ENCODE measurements at places on chromosomes 3 and 15.

DNA sequence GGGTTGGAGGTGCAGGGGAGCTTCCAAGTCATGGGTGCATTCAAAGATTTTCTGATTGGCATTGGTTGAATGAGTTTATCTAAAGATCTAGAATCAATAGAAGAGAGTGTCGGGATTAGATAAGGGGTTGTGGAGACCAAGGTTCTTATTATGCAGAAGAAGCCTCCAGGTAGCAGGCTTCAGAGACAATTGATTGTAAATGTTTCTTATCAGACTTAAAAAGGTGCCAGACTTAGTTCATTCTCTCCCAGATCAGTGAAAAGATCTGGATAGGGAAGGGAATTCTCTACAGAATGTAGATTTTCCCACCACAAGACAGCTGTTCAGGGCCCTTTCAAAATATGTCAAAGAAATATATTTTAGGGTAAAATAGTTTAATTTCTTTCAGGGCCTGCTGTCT lies 129.5 kb downstream of the LIPC start:
- no peak for DNase-seq

DNA sequence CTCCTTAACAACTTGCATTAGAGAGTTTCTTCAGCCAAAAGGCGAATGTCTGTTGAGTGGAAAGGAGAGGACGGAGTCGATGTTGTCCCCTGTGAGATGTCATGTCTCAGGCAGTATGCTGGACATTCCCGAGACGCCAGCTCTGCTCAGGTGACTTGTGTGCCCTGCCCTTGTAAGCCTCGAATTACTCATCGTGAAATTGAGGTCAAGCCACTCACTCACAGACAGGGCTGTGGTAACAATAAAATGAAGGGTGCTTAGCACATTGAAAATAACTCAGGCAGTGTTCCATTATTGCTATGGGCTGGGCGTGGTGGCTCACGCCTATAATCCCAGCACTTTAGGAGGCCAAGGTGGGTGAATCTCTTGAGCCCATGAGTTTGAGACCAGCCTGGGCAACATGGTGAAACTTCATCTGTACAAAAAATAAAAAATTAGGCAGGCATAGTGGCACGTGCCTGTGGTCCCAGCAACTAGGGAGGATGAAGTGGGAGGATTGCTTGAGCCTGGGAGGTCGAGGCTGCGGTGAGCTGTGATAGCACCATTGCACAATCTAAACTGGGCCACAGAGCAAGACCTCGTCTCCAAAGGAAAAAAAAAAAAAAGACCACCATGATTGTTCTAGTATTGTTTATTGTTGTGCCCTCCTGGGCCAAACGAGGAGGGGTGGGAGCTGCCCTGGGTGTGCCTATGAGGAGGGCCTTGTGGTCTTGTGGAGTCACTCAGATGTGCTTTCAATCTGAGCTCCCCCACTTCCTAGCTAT lies 214.4 kb downstream of the THSD4 start:
- DNase-seq = no peak

DNA sequence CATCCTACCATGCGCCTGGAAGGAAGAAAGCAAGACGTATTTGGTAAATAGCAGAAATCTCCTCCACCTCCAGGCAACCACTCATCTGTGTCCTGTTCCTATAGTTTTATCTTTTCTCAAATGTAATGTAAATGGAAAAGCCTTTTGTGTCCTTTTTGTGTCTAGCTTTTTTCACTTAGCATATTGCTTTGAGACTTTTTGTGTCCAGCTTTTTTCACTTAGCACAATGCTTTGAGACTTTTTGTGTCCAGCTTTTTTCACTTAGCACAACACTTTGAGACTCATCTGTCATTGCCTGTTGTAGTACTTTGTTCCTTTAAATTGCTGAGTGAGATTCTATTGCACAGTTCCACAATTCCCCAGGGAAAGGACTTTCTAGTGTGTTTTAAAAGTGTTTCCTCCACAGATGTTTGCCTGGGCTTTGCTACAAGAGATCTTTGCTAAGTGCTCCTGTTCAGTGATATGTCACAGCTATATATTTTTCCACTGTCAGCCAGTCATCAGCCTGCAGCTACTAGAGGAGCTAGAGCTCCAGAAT lies 27.9 kb upstream of the MUC13 start:
- no peak for DNase-seq

DNA sequence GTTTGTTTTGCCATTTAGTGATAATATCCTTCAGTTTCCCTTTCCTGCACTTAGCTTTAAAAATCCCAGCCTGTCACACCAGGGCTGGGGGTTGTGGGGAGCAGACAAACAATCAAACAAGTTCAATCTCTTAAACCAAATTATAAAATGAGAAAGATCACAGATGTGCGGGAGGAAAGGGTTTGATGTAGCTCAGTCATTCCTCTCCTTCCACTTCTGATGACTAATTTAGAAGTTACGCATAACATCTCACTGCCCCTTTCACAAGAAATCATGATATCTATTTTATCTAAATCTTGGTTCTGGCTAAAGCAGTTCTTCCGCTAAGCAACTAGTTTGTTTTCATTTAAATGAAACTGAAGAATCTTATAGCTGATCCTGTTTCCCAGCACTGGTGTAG lies 34.1 kb upstream of the ATG7 start:
- DNase-seq = no peak

GRCh38 chr15:89375093-89376005 lies 40.7 kb upstream of the POLG start:
- no peak for DNase-seq

GRCh38 chr15:62935300-62936081 lies 107.1 kb upstream of the TPM1 start:
- no peak for DNase-seq

DNA sequence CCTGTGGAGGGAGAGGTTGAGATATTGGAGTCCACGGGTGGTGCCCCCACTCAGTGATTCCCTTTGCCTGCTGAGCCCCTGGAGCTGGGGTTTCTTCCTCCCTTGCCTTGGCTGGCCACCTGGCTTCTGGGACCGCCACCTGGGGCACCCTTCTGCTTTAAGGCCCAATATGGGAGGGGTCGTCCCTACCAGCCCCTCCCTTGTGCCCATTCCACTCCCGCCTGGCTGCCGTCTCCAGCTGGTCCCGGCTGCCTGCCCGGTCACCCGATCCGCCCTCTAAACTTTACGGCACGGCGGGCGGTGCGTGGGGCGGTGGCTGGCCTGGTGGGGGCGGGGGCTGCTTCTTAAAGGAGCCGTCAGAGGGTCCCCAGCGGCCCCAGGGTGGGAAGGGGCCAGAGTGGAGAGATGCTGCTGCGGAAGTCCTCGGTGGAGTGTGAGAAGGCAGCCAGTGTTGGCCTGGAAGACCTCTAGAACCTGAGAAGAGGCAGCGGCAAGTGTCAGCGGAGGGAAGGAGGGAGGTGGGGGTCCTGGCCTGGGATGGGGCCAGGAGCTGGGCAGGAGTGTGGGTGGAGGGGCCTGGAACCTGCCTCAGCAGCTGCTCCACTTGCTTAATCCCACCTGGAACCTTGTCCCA lies 1.6 kb upstream of the SEMA3B start:
- no peak for DNase-seq

DNA sequence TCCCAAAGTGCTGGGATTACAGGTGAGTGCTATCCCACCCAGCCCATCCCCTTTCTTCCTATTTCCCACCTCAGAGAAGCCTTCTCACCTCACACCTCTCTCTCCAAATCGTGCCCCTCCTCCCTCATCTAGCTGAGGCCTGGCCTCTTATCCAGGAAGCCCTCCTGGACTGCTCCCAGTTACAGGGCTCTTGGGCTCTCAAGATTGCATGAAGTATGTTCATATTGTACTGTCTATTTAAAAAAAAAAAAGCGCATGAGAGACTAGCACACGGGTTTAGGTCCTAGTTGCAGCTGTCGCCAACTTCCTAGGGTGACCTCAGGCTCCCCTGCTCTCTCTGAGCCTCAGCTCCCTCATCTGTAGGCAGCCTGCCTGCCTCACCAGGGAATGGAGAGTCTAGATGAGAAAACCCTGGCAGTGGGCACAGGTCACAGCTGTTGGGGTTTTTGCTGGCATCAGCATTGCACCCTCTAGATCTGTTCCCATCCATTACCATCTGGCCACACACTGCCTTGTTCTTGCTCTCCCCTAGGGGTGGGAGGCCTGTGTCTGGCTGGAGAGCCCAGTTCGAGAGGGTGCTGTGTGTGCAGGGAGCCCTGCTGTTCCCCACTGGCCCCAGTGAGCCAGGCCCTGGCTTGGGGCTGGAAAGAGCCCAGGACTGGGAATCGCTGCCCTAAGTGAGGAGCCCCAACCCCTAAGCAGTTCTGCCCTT lies 24.2 kb upstream of the C15orf39 start:
- DNase-seq = no peak

GRCh38 chr15:40365016-40365415 lies 7.0 kb downstream of the DISP2 start:
- no peak for DNase-seq

GRCh38 chr15:31402511-31403056 lies 75.9 kb downstream of the KLF13 start:
- no peak for DNase-seq

- no peak for DNase-seq
Measured at GRCh38 chr3:25037049-25037547, 391.0 kb upstream of the RARB start.

- DNase-seq = no peak
Measured at GRCh38 chr15:59420108-59420507, 17.9 kb upstream of the FAM81A start.

- DNase-seq = peak; percentile 38
Measured at GRCh38 chr3:58630076-58630709, 36.4 kb downstream of the FAM3D start.

DNA sequence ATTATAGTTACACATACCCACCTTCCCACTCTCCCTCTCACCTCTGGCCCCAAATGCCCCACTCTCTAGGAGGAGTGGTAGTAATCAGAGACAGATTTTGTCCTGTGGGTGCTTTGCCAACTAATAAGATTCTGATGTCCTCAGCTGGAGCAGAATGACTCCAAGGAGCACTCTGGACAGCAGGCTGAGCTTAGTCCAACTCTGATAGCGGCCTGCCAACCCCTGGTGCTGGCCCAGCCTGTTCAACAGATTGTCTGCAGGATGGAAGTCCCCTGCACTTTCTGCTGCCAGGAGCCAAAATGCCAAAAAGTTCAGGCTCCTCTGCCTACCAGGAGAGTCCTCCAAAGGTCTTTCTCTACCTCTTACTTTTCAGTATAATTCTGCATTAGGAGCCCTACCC lies 160.5 kb upstream of the UMPS start:
- DNase-seq = no peak

DNA sequence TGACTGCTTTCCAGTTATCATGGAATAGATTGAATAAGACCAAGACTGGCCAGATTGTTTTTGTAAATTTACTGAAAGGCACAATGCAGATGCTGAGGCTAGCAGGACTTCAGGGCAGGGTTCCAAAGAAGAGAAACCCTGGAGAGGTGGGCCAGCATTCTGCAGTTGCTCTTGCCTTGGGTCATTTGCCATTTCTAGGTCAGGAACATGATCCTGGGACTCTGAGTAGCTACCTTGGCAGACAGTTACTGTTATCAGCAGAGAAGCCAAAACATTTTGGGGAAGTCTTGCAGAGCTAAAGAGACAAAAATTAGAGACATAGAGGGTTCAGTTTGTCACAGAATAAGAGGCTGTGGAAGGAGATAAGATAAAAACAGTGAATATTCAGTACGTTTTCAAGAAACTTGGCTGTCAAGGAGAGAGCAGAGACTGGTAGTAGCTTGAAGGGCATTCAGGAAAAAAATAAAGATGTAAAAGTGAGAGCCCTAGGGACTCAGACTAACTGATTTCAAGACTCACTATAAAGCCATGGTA lies 46.8 kb upstream of the MYRIP start:
- no peak for DNase-seq

DNA sequence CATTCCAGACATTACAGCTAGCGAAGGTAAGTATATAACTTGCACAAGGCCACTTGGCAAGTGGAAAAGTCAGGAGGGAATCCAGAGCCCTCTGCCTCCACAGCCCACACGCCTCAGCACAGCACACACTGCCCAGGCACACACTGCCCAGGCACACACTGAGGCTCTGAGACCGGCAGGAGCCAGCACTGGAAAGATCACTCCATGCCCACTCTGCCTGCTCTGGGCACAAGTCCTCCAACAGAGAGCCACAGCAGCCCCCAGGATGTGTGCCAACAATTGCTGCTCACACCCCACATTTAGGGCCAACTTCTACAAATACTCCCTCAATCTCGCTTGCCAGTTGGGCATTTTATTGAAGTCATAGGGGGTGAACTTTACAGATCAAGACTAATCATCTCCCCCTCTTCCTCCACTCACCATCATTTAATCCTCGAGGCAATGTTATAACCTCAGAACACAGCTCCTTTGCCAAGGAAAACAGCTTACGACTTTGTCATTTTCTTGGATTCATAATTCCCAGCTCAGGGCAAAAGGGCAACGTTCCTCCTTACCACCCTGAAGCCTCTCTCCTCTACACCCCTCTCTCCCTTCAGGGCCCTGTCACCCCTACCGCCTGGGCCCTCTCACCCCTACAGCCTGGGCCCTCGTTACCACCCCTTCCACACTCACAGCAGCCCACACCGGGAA lies 53.0 kb upstream of the TPM1 start:
- DNase-seq = no peak

DNA sequence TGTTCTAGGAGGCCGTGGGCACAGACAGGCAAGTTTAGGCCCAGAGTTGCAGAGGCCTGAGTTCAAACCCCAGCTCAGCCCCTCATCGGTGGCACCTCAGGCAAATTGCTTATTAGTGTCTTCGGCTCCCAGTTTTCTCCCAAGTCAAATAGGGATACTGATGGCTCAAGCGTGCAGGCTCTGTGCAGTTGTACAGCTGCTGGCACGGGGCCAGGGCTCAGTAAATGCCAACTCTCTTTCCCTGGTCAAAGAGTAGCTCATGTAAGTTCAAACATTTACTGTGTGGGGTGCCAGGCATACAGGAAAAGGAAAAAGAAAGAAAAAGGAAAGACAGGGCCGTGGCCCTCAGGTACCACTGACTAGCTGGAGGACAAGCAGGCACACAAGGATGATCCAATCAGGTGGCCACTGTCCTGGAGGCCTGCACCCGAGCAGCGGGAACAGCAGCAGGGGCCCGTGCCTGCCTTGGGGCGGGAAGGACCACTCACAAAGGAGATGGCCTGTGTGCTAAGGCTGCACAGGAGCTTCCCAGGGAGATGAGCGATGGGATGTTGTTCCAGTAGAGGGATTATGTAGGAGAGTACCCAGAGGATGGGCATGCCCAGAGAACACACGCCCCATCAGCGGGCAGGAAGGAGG lies 70.8 kb downstream of the TBC1D2B start:
- DNase-seq = no peak

- DNase-seq = no peak
Measured at GRCh38 chr3:187783098-187783497, 37.8 kb upstream of the BCL6 start.

DNA sequence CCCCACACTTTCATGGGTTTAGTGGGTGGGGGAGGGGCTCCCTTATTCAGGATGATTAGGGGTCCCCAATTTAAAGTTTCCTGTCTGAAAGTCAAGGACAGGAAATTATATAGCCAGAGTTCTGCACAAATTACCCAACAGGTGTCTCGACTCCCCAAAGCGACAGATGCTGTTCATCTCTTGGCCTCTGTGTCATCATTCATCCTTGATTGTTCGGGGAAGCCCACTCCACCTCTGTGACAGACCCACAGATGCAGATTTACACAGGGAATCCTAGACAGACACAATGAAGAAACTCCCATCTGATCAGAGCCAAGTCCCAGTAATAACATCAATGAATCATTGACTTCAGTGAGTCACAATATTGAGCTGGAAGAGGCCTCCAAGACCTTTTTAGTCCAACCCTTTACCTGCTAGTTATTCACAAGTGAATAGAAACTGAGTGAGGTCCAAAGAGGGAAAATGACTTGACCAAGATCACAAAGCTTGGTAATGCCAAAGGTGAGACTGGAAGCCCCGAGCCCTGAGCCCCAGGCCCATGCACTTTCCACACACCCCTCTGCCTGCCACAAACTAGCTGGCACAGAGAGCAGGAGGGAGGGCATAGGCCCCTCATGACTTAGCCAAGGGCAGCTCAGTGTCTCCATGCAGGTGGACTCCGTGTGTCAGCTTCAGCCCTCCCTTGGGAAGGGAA lies 7.9 kb upstream of the SRP14 start:
- no peak for DNase-seq
